ENCODE measurements at places on chromosomes 5 and 9. TPM values are rescaled to one million over a fixed set of nuclear protein-coding genes. Genes with fewer than 3 reads are reported as not detected.

The RNF145 gene
- 59.3 TPM for total RNA-seq

The SHISAL2B gene
- total RNA-seq, result not detected

The GMCL2 gene
- total RNA-seq, result not detected

The INSYN2B gene
- 0.81 TPM for total RNA-seq

The SPINK7 gene
- total RNA-seq, result not detected

The SLC6A19 gene
- total RNA-seq, result not detected

The FUT7 gene
- not detected for total RNA-seq

The TIMD4 gene
- not detected for total RNA-seq

The EXOSC3 gene
- total RNA-seq, result 26.3 TPM

The NPR2 gene
- 4.1 TPM for total RNA-seq

The PIP5K1B gene
- total RNA-seq, result 0.06 TPM

The TMEM252 gene
- not detected for total RNA-seq

The SOHLH1 gene
- not detected for total RNA-seq

The INSL6 gene
- total RNA-seq, result not detected

The CDKN2A gene
- 5.4 TPM for total RNA-seq

The ADAMTS12 gene
- 0.65 TPM for total RNA-seq

The CTXN3 gene
- total RNA-seq, result not detected

The C5orf58 gene
- total RNA-seq, result not detected

The SPATA31D4 gene
- total RNA-seq, result not detected

The PCDHGA12 gene
- 6.2 TPM for total RNA-seq

The SPINK13 gene
- not detected for total RNA-seq

The PTGR1 gene
- total RNA-seq, result 15.9 TPM

The FOXD1 gene
- 0.16 TPM for total RNA-seq

The C7 gene
- 0.06 TPM for total RNA-seq

The TMEM174 gene
- total RNA-seq, result not detected

The TLR4 gene
- total RNA-seq, result 211 TPM

The RMRP gene
- 15,158 TPM for total RNA-seq

The ANXA1 gene
- total RNA-seq, result 1,273 TPM

The PCDHGA2 gene
- 1.9 TPM for total RNA-seq

The OLFM1 gene
- total RNA-seq, result 25.5 TPM

The PKD2L2 gene
- total RNA-seq, result not detected

The OTP gene
- total RNA-seq, result not detected

The C5orf34 gene
- 3.9 TPM for total RNA-seq

The POU5F2 gene
- 0.49 TPM for total RNA-seq

The CCDC171 gene
- total RNA-seq, result 1.1 TPM

All from bladder microvascular endothelial cell (primary cell).